ENCODE measurements at places on chromosomes 1 and 21.

GRCh38 chr1:45334308-45335245 is 5.4 kb upstream of the TOE1 start:
- no peak for DNase-seq

GRCh38 chr1:65174585-65174984 is 26.6 kb downstream of the AK4 start:
- peak; percentile 96 for DNase-seq

DNA sequence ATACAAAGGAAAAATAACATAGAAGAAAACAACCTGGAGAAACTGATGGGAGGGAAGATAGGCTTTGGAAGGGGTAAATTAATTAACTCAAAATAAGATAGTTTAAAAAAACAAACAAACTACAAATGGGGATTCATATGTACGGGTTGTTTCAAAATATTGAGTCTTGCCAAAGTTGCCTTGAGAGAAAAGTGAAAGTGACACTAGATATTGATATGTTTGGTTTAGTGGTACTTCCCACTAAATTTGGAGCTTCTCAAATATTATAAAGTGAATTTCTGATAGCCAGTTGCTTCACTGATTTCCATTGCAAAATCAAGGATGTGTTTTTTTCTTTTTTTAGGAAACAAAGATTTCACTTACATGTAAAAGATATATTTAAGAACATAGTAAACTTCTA is 149.5 kb upstream of the RUNX1 start:
- no peak for DNase-seq

DNA sequence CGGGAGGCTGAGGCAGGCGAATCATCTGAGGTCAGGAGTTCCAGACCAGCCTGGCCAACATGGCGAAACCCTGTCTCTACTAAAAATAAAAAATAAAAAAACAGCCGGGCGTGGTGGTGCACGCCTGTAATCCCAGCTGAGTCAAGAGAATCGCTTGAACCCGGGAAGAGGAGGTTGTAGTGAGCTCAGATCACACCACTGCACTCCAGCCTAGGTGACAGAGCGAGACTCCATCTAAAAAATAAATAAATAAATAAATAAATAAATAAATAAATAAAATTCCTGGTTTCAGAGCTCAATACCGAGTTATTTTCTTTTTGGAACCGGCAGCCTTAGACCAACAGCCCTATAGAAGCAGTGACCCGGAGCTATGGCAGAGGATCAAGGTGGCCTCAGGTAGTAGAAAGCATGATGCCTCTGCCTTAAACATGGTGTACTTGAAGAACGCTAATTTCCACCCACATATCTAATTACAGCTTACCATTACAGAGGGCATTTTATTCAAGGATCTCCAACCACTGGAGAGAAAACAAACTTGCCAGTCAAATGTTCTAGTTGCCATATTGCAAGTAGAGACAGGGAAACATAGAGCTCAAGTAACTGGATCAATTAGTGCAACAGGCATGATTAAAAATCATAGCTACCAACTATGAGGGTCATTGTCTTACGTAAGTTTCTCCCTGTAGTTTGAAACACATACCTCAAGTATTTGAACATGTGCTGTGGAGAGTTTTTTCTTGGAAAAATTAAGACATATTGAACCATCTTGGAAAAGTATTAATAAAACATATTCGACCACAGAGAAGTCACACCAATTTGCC is 2.0 kb upstream of the ENAH start:
- no peak for DNase-seq

DNA sequence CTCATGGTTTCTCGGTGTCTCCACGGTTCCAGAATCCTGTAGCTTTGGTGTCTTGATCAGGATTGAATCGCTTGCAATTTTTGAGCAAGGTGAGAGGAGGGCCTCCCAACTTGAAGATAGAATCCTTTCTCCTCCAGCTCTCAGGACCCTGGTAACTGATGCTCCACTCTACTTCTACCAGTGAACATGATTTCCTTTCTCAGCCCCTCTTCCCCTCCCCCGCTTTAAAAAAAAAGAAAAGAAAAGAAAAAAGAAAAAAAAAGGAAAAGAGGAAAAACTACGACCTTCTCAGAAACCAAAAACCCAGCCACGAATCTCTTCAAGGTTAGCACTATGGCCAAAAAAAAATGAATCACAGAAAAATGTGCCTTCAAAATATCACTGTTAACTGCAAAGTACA is 1.2 kb downstream of the ARHGEF11 start:
- DNase-seq: no peak

DNA sequence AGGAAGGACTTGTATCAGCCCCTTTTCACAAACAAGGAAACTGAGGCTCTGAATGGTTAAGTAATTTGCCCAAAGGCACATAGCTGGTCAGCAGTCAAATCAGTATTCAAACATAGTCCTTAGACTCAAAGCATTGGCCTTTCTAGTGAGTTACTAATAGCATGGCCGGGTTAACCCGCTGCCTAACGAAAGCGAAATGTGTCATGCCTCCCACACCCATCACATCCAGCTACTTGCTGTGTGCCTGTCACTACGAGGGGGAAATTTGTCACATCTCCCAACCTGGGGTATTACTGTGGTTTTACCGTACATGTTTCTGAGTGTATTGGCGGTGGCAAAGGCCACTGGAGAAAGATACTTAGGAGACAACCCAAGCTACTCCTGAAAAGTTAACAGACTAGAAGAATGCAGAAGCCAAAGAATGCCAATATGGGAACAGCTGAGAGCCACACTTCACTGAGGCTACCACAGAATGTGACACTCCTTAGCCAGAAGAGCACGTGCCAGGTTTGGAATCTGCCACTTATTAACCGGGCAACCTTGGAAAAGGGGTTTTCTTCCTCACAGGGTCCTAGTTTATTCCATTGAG is 363.5 kb downstream of the KCNH1 start:
- DNase-seq: no peak

- no peak for DNase-seq
These were observed 164.6 kb downstream of the PLPP3 start for GRCh38 chr1:56414728-56415224.

GRCh38 chr1:182113879-182114626 is 52.5 kb upstream of the ZNF648 start:
- no peak for DNase-seq

DNA sequence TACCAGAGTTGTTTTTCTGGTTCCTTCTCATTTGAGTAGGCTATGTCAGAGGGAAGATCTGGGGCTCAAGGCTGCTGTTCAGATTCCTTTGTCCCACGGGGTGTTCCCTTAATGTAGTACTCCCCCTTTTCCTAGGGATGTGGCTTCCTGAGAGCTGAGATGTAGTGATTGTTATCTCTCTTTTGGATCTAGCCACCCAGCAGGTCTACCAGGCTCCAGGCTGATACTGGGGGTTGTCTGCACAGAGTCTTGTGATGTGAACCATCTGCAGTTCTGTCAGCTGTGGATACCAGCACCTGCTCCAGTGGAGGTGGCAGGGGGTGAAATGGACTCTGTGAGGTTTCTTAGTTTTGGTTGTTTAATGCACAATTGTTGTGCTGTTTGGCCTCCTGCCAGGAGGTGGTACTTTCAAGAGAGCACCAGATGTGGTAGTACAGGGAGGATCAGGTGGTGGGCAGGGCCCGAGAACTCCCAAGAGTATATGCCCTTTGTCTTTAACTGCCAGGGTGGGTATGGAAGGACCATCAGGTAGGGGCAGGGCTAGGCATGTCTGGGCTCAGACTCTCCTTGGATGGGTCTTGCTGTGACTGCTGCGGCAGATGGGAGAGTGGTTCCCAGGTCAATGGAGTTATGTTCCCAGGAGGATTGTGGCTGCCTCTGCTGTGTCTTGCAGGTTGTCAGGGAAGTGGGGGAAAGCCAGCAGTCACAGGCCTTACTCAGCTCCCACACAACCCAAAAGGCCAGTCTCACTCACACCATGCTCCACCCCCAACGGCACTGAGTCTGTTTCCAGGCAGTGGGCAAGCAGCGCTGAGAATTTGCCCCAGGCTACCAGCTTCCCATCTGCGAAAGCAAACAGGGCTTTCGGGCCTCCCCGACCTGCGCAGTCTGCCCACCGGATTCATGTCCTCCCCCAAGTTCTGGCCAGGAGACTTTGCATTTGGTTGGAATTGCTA is 64.2 kb downstream of the SERINC2 start:
- DNase-seq: no peak

DNA sequence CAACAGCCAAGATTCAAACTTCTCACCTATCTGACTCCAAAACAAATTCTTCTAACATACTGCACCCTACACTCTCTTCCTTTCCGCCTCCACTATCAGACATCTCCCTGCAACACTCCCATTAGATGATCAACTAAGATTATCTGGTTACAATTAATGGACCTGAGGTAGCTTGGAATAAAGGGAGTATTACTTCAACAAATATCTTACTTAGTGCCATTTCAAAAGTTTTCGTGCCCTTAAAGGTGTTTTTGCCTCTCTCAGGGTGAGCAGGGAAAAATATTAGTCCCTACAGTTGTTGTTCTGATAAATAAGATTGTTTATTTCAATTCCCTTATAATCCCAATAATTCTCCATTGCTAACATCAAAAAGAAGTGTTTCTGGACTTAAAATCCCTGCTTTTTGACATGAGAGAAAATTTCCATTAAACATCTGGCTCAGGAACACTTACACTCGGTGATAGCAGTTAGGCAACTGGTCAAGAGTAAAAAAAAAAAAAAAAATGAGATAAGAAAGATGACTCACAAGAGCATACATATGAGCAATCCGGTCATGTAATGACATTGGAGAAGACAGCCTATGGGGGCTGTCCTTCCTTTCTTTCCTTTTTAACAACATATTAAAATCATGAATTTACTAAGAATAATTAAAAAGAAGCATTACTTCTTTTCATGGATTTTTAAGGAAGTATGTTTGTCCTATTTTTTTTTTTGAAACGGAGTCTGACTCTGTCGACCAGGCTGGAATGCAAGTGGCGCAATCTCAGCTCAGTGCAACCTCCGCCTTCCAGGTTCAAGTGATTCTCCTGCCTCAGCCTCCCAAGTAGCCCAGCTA is 7.6 kb downstream of the RSBN1 start:
- peak; percentile 57 for DNase-seq

- peak; percentile 76 for DNase-seq
These were observed 668 bp downstream of the CBR3 start for GRCh38 chr21:36135391-36136102.

GRCh38 chr1:173002891-173003838 is 47.6 kb downstream of the TNFSF18 start:
- peak; percentile 69 for DNase-seq

GRCh38 chr21:34330055-34330454 is 33.8 kb upstream of the KCNE2 start:
- DNase-seq: no peak

DNA sequence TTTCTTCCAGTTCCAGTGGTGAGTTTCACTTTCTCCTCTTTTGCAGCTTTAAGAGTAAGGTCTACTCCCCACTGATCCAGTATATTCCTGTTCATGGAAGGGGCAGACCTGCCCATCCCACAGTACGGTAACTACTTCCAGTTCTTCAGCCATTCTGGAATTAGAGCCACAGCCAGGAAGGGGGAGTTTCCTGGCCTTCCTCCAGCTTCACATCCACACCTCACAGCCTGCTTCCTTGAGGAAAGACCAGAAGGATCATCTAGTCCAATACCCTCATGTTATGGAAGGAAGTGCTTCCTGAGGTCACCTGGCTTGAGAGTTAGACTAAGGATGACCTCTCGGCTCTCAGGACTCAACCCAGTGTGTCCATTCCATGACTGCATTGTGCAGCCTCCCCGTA is 597.8 kb downstream of the KIF26B start:
- peak; percentile 49 for DNase-seq

GRCh38 chr1:92854101-92854785 is 22.4 kb downstream of the RPL5 start:
- no peak for DNase-seq

DNA sequence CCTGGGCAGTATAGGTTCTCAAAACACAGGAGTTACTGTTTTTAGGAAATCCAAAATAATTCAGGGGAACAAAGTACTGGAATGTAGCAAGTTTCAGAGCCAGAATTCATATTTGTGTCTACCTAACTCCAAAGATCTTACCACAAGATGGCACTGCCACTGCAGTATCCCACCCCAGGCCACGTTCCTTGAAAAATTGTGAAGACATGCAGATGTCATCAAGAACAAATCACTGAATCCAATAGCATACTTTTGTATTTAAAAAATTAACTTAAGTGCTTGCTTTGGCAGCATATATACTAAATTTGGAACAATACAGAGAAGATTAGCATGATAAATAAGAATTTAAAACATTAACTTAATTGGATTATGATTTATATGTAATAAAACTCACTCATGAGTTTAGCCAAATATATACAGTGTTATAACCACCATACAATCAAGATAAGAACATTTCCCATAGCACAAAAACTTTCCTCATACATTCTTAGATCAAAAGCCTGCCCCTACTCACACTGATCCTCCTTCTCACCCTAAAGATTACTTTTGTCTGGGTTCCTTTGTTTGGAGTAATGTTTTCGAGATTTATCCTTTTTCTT is 209.9 kb downstream of the FAF1 start:
- DNase-seq: peak; percentile 23

DNA sequence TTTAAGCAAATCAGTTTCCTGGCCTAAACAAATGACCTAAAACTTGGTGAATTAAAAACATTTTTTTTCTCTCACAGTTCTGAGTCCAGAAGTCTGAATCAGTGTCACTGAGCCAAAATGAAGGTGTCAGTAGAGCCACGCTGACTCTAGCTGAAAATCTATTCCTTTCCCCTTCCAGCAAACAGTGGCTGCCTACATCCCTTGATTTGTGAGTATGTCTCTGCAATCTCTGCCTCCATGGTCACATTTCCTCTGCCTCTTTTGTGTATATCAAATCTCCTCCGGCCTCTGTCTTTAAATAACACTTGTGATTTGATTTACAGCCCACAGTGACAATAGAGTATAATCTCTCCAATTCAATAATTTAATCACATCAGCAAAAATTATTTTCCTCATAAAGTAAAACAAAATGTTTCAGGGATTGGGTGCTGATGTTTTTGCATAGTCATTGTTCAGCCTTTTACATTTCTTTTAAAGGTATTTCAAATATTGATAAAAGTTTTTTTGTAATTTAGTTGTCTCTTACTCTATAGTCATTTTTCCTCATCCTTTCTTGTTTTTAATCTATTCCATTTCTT is 1715.4 kb downstream of the BRINP3 start:
- no peak for DNase-seq

DNA sequence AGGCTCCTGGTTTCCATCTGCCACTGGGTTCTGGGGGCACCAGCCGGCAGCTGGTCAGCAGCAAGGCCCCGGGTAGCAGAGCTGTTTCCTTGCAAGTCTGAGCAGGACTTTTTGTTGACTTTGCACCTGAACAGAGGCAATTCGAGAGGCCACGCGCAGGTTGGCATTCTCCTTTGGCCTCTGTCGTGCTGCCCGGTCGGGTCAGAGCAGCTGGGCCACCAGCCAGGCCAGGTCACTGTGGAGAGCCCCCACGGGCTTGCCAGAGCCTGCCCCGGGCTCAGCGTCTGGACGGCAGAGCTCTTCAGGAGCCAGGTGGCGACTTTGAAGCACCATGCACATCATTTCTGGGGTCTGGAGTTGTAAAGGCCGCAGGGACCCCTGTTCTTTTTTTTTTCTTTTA is 28.4 kb upstream of the TMEM52 start:
- no peak for DNase-seq

DNA sequence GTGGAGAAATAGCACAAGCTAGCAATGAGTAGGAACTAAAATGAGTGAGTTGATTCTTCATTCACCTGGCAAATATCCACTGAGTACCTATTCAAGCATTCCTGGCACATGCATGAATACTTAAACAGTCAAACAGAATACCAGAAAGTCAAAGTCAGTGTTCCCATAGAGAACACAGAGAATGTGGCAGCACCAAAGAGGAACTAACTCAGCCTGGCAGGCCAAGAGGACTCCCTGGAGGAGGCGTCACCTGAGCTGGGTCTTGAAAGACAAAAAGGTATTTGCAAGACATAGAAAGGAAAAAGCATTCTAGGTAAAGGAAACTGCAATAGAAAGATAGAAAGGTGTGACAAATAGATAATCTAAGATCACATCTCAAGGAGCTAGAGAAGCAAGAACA is 49.7 kb downstream of the DMRTA2 start:
- no peak for DNase-seq
